ENCODE measurements at places on chromosomes 1 and 21.

- DNase-seq, result no peak
These were observed 2.7 kb upstream of the CNN3 start for GRCh38 chr1:94929351-94930217.

DNA sequence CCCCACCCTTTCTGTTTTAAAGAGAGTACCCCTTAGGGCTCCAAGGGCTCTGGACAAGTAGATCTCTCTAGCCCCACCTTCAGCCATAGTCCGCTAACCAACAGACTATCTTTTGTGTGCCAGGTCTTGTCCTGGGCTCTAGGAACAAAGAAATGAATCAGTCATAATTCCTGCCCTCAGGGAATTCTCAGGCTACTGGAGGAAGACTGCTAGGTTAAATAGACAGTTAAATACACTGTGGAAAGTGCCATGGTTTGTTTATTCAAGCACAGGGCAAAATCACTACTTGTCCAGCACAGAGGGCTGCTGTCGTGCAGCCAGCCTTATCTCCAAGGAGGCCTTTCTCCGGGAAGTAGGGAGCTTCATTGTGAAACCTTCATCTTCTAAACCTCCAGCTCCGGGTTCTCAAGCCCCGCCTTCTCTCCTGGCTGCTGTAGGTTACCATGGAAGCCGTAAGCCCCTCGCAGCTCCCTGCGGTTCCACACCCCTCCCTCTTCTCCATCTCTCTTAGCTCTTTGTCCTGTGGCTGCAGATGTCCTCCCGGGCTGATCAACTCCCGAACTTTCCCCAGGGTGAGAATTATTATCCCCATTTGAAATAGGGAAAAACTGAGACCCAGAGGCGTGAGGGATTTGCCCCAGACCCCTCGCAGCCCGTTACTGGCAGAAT, 29.8 kb downstream of the SHISAL2A start:
- DNase-seq, result peak; percentile 94

DNA sequence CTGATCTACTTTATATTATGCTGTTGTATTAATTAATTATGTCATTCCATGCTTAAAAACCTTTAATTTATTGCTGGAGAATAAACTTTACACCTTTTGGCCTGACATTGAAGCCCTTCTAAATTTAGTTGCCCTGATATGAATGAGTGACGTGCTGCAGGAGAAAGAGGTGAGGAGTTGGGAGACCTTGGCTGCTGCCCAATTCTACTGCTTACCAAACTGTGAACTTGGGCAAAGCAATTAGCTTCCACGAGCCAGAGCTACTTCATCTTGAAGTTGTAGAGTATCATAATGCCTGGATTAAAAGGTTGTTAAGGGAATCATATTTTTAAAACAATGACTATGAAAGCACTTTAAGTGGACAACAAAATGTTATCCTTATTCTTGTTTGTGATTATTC, 126.8 kb upstream of the DEPDC1 start:
- no peak for DNase-seq

DNA sequence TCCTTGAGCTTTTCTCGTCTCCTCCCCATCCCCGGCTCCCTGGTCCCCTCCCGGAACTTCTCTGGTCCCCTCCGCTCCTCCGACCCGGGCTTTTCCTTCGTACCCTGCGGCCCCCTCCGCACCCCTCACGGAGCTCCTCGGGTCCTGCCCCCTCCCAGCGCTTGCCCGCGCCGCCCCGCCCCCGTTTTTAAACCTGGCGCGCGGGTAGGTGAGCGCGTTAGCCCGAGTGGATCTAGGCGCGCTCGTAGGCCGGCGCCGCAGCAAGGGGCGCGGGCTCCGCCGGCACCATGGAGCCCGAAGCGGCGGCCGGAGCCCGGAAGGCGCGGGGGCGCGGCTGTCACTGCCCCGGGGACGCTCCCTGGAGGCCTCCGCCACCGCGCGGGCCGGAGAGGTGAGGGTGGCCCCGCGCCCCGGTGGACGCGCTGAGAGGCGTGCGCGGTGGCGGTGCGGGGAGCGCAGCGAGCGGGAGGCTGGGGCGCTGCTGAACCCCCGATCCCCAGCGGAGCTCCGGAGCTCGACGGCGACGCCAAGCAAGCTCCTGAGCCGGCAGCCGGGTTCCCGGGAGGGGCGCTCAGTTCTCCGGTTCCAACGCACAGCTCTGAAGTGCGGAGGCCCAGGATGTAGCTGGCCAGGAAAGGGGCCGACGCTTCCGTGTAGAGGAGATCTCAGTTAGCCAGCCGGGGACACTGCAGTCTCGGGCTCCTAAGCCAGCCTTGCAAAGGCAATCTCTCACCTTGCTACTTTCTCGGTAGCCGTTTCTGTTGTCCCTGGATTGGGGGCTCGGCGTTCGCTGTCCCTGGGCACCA, at the start of gene RIPPLY3:
TSS of gene RIPPLY3 (plus strand) at position 217 of the 806 bp plus-strand sequence. CDS start at position 288, 71 bp downstream.
- DNase-seq, result peak; percentile 55

- DNase-seq, result no peak
These were observed 654.6 kb downstream of the ADGRL2 start for GRCh38 chr1:82455342-82455741.

DNA sequence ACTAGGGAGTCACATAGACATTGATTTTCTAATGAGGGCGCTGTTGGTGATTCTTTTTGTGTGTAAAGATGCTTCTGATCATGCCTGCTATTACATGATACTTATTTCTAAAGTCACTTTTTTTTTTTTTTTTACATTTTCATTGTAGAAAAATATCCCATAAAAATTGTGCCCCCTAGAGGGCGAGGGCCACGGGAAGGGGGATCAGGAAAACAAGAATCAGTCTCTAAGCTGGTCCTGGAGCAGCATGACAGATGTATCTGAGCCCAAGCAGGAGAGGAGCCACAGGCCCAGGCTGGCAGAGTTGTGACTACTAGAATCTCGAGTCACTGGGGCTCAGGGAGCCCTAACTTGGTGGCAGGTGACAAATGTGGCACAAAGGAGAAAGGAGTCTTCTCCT, 28.1 kb downstream of the ZSCAN20 start:
- DNase-seq, result no peak

DNA sequence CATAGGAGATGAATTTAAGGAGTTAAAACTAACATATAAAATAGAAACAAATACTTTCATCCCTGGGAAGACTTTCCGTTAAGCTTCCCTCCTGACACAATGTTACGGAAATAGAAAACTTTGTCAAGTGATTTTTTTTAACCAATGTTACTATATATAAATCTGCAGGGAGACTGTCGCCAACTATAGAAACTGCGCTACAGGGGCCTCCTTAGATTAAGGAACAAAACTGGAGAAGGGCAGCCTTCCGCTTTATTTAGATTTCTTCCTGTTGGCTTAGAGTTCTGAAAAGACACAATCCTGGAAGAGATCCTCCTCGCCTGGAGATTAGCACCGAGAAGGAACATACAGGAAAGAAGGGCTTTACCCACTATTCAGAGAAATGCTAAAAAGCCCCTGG, 1.5 kb downstream of the MGST3 start:
- no peak for DNase-seq

DNA sequence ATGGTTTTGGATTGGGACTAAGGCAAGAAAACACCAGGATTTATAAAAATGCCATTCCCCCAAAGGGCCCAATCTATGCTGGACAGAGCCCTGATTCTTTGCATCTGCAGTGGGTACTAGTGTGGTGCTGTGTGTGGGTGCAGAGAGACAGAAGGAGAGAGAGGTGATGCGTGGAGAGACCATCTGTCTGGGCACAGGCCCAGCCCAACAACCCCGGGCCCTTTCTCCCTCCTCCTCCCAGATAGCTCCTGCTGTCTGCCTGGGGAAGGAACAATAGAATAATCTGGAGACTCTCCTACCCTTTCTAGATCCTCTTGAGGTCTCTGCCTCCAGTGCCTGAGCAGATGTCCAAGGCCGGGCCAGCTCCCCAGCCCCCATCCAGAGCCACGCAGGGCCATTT, 15.1 kb downstream of the KIAA1614 start:
- no peak for DNase-seq

- peak; percentile 14 for DNase-seq
These were observed 987 bp downstream of the GPR137B start for GRCh38 chr1:236143104-236143948.

DNA sequence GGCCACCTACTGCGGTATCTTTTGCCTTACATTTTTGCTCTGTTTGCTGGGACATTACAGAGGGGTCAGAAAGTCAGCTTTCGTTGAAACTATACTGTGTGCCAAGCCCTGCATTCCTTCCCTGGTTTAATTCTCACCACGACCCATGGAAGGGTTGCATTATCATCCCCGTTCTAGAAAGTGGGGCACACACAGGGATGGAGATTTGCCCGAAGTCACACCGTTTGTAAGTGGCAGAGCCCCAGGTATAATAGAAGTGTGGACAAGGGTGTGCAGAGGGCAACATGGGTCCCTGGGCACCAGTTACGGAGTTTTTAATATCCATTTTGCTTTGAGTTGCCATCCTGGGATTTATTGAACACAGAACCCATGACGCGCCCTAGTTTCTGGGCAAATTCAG, 11.8 kb downstream of the DMRTB1 start:
- no peak for DNase-seq

GRCh38 chr1:185445594-185445993, 128.6 kb upstream of the IVNS1ABP start:
- DNase-seq, result no peak

- DNase-seq, result no peak
These were observed 1.2 kb downstream of the SZRD1 start for GRCh38 chr1:16367968-16368890.

GRCh38 chr1:25173809-25174340, 58.4 kb downstream of the SYF2 start:
- no peak for DNase-seq

Data from NCI-H146 (cell line).